Renal cortical epithelial cell (primary cell): ENCODE measurements at places on chromosomes 7 and 10.

- no peak for DNase-seq
These were observed 17.6 kb downstream of the PTN start for GRCh38 chr7:137325927-137326326.

DNA sequence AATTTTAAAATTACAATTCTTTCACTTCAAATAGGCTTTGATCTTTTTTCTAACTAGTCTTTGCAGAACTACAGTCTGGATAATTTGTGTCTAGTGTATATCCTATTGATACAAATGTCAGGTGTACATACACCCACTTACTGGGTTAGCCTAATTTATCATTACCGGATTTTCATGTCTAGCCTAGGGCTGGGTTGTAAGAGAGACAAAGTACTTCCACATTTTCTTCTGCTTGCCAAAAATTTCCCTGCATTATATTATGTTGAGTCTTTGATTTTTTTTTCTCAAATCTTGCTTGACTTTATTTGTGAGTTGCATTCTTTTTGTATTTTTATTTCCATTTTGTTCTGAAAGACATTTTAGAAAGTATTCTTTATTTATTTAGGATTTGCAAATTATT, 284.8 kb upstream of the FZD8 start:
- no peak for DNase-seq

DNA sequence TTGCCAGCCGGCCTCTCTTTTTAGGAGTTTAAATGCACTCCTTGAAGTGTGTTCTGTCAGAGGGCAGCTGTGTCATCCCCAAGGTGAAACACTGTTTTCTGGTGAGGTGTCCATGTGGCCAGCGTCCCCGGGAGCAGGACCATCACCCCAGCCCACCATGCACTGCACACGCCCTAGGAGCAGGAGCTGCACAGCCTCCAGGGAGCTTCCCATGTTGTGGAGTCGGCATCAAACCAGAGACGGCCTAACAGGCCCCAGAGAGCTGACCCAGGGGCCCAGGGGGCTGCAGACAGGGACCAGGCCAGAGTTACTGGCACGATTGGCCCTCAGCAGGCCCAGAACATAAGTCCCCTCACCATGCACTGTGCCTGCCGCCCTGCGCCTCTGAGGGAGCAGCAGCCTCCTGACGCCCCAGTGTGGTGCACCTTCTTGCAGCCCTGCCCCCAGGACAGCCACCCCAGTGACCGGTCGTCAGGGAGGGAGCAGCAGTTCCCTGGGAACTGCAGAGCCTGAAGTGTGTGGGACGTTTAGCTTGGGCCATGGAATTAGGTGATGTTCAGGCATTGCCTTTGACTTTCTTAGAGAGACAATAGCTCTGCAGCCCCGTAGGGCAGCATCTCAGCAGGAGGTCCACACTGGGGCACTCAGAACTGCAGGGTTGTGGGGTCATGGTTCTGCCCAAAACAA, 97.9 kb downstream of the NKX6-2 start:
- no peak for DNase-seq

- DNase-seq, result peak; percentile 22
These were observed 385.7 kb downstream of the TNS3 start for GRCh38 chr7:47196106-47196645.

DNA sequence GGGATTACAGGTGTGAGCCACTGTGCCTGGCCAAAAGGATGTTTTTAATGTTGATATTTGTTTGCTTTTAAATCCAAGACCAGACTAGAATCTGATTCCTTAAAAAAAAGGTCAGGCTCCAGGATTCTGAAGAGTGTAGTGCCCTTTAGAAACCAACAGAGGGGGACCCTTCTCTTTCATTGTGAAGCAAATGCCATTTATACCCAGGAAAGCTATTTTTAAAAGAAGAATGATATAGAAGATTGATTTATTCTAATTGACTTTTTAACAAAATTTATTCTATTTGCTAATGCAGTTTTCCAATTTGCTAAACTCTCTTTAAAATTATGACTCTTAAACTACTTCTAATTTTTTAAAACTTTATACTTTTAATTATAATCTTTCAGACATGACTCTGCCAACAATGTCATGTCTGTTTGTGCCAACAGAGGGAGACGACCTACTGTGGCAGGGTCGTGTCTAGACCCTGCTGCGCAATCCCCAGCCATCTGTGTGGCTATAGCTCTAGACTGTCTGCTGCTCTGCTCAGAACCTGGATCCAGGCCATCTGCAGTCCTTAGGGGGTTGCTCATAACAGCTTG, 201.0 kb upstream of the IMMP2L start:
- peak; percentile 47 for DNase-seq
